ENCODE measurements at places on chromosomes 16 and 17.

- DNase-seq = no peak
Observed at GRCh38 chr16:20395946-20396345, 8.6 kb downstream of the PDILT start.

DNA sequence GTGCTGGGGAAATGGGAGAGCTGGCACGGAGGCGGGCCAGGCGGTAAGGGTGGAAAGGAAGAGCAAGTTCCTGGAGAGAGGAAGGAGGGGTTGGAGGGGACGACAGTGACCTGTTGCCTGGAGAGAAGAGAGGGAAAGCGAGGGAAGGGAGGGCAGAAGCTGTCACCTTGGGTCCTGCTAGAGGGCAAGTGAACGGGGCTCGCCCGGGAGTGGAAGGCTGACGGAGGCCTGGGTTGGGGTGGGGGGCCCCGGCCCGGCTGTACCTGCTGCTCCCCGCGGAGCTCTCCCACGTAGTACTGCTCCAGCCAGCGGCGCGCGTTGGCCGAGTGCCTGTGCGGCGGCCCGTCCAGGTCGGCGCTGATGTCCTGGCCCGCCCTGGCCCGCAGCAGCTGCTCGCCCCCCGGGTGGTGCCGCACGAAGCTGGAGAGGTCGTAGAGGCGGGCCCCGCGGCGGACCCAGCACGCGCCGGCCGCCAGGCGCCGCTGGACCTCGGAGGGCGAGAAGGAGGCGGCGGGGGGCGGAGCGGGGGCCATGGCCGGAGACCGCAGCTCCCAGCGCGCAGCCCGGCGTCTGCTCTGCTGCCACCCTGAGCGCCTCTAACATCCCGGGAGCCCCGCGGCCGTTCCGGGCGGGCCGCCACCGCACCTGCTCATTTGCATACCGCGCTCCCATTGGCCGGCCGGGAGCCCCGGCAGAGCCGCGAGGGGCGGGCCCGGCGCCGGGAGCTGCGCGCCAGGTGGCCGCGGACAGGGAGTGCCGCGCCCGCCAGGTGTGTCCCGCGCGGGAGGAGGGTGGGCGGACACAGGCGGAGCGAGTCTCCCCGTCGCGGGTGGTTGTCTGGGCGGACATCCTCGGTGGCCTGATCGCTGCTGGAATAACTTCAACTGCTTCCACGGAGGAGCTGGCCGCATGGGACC is at the start of gene FA2H:
Gene FA2H, minus strand, starts transcription at position 598 of the 917 bp plus-strand sequence. Its CDS starts 65 bp downstream, at position 533.
- DNase-seq = peak; percentile 42

DNA sequence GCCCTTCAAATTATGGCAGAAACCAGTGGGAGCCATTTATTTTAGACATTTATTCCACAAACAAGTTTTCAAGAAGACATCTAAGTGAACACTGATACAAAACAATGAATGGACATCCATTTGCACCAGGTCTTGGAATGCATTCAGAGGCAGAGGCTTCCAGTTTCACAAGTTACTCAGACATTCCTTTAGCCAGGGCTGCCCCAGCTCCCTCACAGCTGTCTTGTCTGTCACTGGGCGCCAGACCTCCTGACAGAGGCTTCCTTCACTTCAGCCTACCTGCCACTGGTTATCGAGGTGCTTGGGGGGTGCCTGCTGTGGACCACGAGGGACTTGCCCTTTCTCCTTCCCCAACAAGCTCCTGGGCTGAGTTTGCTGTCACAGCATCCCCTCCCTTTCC is 19.2 kb downstream of the AQP8 start:
- no peak for DNase-seq

GRCh38 chr16:56807011-56807675 is 57.9 kb upstream of the SLC12A3 start:
- no peak for DNase-seq

DNA sequence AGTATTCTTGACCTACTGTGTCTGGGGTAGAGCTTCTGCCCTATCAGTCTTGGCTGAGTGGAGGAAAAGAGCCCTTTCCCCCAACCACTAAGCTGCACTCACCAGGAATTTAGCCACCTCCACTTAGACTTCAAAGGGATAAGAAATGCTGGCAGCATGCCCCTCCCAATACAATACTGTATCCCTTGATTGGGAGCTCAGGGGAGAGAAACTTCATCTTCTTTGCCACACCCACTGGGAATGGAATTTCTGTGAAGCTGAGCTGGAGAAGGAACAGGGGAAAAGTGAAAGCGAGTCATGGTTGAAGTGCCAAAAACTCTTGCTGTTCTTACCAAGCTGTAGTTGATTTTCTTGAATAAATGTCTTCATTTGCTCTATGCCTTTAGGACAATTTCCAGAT is 68.8 kb downstream of the CEP112 start:
- DNase-seq = no peak

DNA sequence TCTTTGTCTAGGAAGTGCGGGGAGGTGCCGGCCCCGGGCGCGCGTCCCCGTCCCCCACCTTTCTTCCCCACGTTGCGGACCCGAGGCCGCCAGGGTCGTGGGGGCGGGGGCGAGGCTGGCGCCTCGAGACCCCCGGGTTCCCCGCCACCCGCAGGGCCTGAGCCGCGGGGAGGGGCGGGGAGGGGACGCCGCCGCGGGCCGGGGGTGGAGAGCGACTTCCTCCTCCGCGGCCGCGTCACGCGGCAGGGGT is 1.8 kb upstream of the ACTG1 start:
- DNase-seq = no peak

DNA sequence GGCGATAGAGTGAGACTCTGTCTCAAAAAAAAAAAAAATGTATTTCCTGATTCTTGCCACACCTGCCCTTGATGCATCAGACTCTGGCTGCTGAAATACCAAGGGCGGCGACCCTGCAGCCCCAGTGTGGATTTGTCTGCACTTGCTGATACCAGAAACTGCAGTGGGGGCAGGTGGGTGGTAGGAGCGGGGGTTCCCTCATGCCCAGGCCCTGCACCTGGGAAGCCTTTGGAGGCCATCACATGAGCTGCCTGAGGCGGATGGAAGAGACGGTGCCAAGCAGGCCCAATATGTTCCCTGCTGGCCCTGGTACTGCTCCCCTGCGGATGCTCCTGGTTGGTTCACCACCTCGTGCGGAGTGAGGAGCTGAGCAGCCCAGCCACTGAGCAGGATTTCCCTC is 50.6 kb downstream of the MARF1 start:
- DNase-seq = no peak

DNA sequence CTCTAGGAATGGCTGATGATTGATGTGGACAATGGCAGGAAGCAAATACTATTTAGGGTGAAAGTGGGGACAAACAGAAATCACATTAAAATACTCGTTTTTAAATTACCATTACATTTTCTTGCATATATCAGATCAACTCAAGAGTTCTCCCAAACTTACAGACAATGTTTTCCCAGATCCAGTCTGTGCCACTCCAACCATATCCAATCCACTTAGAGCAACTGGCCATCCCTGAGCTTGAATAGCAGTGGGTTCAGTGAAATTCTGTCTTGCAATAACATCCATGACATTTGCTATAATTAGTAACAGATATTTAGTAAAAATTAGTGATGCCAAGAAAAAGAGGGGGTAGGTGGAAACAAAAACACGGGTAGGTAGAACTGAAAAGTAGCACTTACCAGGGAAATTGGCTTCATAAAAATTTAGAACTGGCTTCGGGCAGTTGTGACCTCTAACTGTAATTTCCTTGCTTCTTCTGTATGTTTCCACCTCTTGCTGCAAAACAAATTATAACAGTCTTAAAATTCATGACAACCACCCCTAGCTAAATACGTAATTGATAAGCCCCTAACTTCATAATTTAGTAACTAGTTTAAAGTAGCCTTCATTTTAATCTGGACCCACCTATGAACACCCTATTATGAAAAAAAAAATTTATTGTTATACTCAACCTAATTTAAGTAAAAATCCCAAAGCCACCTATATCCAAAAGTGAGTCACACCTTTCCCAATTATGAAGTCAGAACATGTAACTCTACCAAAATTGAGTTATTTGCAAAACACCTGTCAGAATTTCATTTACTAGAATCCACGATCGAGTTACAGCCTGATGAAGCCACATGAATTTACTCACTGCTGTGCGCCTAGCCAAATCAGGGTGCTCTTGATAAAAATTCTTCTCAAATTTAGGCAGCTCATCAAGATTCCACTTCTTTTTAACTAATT is 2.0 kb downstream of the DDX5 start:
- DNase-seq = no peak

DNA sequence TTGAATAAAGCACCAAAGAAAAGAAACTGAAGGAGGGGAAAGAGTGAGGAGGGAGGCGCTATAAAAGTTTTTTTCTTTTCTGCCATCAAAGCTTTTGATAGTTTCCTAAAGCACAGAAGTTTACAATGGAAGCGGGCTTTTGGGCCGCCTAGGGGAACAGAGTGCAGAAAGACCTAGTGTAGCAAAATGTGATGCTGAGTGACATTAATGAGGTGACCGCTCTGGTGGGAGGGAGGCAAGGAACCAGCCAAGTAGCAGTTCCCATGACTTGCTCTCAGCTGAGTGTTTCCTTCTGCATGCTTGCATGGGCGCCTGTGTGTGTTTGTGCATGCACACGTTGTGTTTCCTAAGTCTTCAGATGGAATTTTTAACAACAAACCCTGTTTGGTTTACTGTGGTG is 15.5 kb downstream of the MSI2 start:
- DNase-seq = no peak

- no peak for DNase-seq
Observed at GRCh38 chr16:85057948-85058347, 30.4 kb downstream of the KIAA0513 start.

DNA sequence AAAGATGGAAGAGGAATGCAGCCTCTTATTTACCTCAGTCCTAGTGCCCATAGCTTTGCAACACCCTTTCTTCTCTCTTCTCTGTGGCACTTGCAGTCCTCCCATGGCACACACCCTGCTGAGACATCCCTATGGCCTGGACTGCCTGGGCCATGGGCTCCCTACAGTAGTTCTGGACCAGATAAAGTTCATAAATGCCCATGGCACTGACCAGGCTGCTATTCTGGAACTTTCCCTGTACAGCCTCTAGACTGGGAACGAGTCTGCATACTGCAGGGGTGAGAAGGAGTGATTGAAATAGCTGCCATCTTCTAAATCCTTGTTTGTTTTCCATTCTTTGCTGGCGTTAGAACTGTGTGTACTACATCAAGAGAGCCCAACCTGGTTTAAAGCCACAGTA is 24.5 kb upstream of the ADAM11 start:
- DNase-seq = no peak

DNA sequence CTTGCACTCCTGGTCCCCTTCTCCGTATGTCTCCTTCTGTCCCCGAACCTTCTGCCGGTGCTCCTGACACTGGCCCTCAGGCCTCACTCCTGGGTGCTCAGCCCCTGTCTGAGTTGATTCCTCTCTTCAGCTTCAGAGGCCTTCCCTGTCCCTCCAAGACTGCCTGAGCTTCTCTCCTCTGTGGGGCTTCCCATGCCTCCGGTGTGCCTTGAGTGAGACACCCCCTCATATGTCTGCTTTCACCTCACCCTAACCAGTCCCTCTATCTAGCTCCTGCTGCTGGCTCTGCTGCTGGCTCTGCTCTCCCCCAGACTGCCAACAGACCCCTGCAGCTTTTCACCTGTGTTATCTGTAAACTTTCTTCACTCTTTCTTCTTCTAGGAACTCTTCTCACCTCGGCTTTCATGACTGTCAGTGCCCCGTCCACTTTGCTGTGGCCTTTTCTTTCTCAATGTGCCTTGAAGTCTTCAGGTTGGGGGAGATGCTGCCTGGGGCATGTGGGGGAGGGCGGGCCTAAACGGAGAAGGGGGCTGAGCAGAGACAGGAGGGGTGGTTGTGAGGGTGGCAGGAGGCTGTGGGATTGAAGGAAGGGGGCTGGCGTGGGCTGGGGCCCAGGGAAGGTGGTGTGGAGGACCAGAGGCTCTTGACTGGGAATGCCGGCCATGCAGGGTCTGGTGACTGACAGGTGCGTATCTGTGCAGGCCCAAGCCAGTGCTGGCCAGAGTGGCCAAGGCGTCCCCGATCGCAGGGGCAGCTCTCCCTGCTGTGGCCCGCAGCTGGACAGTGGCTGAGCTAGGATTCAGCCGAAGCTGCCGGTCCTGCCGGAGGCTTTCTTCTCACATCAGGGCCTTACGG is 81.3 kb downstream of the METRNL start:
- DNase-seq = no peak

DNA sequence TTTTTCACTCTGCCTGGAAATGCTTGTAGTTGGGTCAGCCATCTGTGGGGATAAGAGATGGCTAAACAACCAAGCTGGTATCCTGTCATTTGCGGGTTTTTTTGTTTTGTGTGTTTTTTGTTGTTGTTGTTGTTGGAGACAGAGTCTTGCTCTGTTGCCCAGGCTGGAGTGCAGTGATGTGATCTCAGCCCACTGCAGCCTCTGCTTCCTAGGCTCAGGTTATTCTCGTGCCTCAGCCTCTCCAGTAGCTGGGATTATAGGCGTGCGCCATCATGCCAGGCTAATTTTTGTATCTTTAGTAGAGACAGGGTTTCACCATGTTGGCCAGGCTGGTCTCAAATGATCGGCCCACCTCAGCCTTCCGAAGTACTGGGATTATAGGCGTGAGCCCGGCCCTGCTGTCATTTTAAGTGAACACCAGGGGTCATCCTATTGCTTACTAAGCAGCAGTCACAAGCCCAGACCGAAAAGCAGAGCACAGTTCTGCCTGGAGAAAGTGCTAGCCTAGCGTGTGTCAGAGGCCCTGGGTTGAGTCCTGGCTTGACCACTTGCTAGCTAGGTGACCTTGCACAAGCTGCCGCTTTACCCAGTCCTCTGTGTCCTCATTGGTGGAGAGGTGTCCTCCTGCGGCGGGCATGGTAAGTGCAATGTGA is 4.6 kb downstream of the SMCR8 start:
- no peak for DNase-seq

GRCh38 chr17:4908711-4909496 is 6.0 kb upstream of the CHRNE start:
- peak; percentile 50 for DNase-seq

DNA sequence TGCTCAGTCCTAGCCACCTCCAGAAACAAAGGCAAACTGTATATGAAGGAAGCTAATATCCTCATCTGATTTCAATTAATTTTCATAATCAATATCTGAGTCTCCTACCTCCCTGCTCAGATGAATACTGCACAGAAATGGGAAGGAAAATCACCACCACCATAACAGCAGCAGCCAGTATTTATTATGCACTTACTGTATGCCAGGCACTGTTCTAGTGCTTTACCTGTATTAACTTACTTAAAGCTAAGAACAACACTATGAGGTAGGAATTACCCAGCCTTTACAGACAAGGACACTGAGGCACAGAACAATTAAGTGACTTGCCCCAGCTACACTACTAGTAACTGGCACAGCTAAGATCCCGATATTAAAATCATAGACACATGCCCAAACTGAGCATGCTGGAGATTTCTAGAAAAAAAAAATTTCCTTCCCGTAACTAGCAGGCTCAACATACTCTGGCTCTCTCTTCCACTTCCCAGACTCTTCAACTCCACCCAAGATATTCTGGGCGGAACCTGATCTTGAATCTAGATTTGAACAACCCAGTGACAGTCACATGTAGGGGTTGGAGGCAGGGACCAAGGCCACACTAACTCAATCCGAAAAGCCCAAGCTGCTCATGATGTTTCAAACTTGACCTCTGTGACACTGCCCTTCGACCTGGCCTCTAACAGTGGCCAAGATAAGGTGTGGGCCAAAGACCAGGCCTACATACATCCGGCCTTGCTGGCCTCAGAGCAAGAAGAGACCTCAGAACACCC is 3.9 kb downstream of the TRIM25 start:
- DNase-seq = no peak

GRCh38 chr17:48927978-48928745 is 16.5 kb downstream of the SNF8 start:
- no peak for DNase-seq

Measured in stimulated activated CD8-positive, alpha-beta memory T cell treated with anti-CD3 and anti-CD28 coated beads, Interleukin-15, amount 100 ng/mL, for 48 hours (primary cell).